ENCODE measurements at places on chromosomes 12 and 14.

- no peak for DNase-seq
These were observed 55.8 kb downstream of the DAD1 start for GRCh38 chr14:22533057-22533704.

- DNase-seq: no peak
These were observed 36.9 kb upstream of the AP4S1 start for GRCh38 chr14:30988509-30988908.

DNA sequence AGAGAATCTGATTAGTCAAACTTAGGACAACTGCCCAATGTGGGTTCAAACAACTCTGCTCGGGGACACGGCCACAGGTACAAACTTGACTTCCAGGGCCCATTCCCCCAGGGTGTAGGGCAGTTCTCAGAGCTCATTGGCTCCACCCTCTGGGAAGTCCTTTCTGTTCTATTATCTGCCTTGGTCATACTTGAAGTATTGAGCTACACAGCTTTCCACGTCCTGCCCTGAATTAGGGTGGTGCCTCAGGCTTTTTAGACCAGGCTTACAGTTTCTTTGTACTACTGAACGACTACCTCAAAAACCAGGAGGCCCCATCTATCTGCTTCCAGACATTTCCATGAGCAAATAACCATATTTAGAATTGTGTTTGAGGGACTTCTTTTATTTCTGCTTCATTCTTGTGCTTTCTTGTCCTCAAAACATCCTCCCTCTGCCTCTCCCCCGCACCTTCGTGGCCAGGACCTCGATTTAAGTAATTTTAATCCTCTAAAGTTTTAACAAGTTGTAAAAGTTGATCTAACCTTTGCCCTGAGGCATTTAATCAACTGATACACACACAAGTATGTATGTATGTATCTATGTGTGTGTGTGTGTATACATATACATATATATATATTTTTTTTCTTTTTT lies 281.7 kb upstream of the AMIGO2 start:
- no peak for DNase-seq

DNA sequence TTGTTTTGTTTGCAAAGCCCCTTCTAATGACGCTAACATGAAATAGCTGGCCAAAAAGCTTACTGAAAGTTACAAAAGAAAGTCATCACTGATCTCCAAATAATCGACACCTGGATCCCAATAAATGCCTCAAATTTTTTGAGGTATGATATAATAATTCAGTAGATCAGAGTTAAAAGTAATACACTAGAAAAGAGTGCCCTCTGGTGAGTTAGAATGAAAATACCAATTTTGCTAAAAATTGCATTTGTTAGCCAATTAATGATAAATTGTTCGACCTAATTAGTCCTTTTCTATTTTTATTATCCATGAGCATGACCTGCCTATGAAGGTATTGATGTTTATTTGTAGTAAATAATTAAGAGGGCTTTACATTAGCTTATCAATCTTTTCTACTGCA lies 78.6 kb downstream of the CEP128 start:
- no peak for DNase-seq

- peak; percentile 88 for DNase-seq
These were observed 1.1 kb upstream of the LRP1 start for GRCh38 chr12:57127101-57127725.

- DNase-seq: no peak
These were observed 12.8 kb downstream of the TCHP start for GRCh38 chr12:109912855-109913321.

- no peak for DNase-seq
These were observed 277.6 kb downstream of the ADGRD1 start for GRCh38 chr12:131231032-131231980.

- DNase-seq: no peak
These were observed 25.6 kb downstream of the MGAT4C start for GRCh38 chr12:86230516-86231146.

DNA sequence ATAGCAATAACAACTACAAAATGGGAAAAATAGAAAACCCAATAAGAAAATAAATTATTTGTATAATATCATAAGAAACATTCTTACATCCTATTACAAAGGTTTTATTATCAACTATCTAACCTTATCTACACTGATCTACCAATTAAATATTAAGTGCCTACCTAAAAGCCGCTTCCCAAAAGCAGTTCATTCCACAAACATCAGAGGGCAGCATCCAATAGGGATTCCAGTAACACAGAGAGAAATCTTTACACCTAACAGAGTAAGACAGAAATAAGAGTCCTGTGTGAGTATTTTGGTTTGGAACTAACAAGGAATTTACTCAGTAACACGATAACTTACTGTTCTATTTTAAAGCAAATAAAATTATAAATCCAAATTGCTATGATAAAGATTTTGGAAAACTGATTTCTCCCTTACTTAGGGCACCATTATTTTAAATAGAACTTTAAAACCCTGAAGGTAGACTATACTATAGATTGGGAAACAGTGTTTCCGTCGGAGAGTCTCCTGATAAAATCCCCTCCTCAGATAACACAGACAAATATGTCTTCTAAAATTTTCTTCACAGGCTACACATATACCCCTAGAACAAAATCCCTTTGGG lies 15.0 kb downstream of the GXYLT1 start:
- peak; percentile 66 for DNase-seq

- no peak for DNase-seq
These were observed 6.1 kb upstream of the AMIGO2 start for GRCh38 chr12:47085815-47086252.

DNA sequence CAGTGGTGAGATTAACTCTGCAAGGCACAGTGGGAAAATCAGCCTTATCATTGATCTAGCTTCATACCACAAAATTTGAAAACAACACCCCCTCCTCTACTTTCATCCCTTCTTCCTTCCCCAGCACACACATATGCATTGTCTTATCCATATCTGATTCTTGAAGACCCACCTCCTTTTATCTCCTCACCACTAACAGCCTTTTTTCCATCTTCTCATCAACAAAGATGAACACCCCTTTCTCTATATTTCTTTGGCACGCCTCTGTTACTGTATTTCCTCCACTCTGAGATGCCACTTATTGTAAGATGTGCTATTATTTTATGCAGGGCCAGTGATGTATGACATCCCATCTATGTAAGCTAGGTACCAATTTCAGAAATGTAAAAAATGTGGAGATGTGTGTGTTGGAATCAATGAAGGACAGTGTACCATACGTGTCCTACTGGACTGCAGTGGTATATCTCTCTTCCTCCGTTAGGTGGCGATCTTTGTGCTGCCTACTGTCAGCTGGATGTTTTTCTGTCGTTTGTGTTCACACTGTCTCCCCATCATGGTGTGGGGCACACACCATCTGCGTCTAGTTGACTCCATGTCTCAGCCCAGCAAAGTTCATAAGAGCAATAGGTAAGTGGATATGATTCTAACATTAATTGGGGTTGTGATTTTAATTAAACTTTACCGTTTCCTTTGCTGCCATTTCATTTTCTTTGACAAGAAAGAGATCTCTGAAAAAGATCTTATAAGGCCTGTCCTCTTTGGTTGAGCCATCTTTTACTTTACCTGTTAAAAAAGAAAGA lies 24.0 kb downstream of the CCDC38 start:
- peak; percentile 75 for DNase-seq

DNA sequence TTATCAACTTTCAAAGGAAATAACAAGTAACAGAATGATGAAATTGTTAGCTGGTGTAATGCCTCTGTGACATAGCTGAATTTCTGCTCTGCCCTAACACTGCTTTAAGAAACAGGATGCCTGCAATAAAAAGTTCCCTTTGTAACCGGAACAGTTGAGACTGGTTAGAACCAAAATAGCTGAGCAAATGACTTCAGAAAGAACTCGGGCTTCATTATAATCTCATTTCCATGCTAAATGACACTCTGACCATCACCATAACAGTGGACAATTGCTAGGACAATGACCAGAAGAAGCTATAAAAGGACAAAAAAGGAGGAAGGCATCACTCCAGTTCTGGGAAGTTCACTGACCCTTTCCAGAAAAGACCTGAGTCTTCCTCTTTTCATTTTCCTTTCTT lies 23.5 kb upstream of the PYGL start:
- no peak for DNase-seq

- no peak for DNase-seq
These were observed 25.8 kb upstream of the C12orf76 start for GRCh38 chr12:110074089-110074488.

GRCh38 chr12:95766356-95767019 lies 24.1 kb downstream of the NTN4 start:
- DNase-seq: no peak

DNA sequence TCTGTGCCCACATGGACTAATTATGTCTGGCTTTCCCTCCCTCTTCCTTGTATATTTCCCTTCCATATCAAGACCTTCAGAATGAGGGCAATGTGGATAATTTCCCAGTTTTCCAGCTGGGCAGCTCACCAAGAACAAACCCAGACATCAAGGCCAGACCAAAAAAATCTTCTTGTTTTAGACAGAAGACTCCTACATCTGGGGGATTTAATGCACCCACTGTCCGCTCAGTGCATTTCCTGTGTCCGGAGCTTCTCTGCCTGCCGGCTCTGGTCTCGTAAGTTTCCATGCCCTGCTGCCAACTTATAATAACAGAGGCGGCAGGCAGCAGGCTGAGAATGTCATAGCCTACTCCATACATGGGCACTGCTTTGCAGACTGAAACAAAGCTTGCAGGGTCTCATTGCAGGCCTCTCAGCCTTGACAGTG lies 207.2 kb upstream of the BCL2L14 start:
- no peak for DNase-seq

DNA sequence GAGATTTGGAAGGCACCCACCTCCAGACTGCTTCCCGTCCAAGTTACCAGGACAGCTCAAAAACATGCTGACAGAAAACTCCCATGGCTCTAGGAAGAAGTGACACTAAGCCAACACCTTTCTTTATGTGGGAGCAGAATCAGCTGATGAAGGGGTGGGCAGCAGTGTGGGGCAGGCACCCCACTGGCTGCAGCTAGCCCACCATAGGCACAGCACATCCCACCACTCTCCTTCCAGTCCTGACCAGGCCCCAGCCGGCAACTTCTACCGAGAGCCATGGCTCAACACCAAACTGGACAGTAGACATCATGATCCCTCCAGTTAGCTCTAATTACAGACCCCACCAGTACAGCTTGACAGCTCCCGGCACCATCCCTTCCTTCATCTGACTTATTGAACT lies 45.0 kb downstream of the SH2B3 start:
- DNase-seq: no peak

DNA sequence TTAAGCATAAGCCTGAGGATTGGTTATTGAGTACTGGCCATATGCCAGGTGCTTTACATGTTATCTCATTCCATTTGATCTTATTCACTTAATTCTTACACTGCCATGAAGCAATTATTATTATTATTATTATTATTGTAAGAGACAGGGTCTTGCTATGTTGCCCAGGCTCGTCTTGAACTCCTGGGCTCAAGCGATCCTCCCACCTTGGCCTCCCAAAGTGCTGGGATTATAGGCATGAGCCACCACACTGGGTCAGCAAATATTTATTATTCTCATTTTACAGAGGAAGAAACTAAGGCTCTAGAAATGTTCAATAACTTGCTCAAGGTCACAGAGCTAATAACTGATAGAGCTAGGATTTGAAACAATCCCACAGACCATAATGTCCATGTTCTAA lies 14.8 kb downstream of the LIMA1 start:
- no peak for DNase-seq

DNA sequence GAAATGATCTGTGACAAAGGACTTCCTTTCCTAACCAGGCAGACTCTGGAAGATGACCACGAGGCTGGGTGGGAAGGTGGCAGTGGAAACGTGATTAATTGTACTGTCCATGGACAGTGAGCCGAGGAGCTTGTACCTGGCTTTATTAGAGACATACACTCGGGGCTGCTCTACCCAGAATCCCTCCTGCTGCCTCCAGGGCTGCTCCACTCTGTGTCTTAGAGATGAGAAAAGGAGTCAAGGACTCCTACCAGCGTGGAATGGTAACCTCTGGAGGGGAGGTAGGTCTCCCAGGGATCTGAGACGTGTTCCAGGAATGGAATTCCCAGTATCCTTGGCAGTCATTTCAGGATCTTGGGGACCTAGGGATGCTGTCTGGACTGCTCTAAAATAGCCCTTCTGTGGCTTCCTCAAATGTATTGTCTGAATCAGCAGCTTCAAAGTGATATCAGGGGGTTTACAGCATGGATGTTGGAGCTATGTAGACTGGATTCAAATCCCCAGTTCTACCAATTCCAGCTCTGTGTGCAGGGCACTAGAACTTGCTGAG lies 237.8 kb downstream of the CACNA1C start:
- no peak for DNase-seq

DNA sequence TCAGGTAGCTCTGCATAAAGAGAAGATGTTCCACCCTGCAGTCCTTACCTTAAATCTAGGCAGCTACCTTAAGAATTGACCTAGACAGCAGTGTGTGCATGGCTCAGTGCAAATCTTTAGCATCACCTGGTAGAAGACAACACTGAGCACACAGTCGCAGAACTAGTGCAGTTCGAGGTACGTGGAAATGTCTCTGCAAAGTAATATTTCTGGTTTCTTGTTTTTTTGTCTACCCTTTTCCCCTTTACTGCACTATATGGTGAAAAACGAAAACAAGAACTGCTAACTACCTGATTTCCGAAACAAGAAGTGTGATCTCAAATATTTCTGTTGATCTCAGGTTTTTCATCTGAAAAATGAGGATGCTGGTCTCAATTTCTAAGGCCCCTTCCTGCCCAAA lies 82.5 kb downstream of the ETV6 start:
- no peak for DNase-seq

- peak; percentile 65 for DNase-seq
These were observed 834 bp downstream of the RASSF8 start for GRCh38 chr12:25959071-25959961.

GRCh38 chr12:80802652-80803400 lies 86.1 kb downstream of the MYF5 start:
- DNase-seq: no peak

DNA sequence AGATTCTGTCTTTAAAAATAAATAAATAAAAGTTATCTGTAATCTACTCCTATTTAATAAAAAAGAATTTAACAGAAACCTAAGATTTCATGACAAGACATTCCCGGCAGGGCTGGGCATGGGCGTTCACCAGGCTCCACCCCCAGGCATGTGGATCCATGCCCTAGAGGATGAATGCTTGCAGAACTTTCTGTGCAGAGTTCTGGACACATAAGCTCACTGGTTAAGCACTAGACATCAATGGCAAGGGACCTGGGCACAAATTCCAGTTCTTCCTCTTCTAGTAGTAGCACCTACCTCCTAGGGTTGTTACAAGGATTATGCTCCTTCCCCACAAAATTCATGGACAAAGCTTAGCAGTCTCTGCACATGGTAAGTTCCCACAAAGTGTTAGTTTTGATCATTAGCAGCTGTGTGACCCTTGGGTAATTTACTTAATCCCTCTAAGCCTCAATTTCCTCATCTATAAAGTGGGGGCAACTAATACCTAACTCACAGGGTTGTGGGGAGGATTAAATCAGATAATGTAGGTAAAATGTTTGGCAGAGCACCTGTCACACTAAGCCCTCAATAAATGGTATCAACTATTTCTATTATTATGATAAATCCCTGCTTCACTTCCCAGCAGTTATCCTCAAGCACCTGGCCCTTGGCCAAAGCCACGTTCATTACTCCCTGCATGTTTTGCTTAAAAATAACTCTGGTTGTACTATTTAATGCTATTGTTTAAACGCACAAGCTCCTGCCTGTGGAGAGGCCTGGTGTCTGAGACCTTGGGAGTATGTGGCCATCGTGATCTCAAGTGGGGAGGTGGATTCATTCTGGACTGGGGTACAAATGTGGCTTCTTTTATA lies 9.8 kb downstream of the GALNT6 start:
- no peak for DNase-seq
